ENCODE measurements at places on chromosomes 2 and 18. TPM values are rescaled to one million over a fixed set of nuclear protein-coding genes. Genes with fewer than 3 reads are reported as not detected.

DUSP19 gene
- total RNA-seq, result 1.9 TPM

- no peak for DNase-seq
Measured at GRCh38 chr2:108169982-108170625, 69.7 kb upstream of the SULT1C3 start.

GRCh38 chr18:12315490-12315889 is 7.4 kb downstream of the TUBB6 start:
- DNase-seq, result no peak

CFAP210 gene
- total RNA-seq, result 0.46 TPM

- DNase-seq, result no peak
Measured at GRCh38 chr2:27729614-27730013, 41.9 kb upstream of the MRPL33 start.

- DNase-seq, result no peak
Measured at GRCh38 chr2:188978291-188979081, 4.3 kb downstream of the COL3A1 start.

GRCh38 chr2:158380746-158381145 is 75.8 kb downstream of the CCDC148 start:
- no peak for DNase-seq

DNA sequence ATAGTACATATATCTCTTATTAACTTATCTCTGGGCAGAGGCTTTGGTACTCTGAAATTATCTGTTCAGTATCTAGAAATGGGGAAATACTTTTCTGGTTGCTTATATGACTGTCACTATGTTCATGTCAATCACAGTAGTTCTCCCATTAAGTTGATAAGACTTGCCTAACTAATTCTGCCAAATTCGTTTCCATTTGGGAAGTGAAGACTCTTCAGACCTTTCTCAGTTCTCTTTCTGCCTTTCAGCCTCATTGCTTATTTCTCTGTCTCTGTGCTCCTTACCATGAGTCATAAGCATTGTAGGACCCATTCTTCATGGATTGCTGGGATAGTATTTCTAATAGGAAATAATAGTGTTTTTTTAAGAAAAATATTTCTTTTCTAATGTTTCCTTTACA is 113.5 kb downstream of the PHLPP1 start:
- no peak for DNase-seq

DNA sequence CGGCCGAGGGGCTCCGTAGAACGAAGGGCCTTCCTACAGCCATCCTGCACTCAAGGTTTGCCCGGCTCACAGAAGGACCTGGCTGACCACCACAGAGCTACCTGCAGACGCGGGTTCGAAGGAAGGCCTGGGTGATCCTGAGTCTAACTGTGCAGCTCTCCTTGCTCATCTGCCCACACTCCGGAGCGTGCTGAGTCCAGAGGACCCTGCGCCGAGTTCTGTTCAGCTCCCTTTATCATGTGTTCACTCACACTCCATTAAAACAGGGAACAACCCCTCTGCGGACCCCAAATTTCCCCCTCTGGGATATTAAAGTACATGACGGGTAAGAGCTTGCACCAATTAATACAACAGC is 138.3 kb downstream of the PXDN start:
- DNase-seq, result no peak

DNA sequence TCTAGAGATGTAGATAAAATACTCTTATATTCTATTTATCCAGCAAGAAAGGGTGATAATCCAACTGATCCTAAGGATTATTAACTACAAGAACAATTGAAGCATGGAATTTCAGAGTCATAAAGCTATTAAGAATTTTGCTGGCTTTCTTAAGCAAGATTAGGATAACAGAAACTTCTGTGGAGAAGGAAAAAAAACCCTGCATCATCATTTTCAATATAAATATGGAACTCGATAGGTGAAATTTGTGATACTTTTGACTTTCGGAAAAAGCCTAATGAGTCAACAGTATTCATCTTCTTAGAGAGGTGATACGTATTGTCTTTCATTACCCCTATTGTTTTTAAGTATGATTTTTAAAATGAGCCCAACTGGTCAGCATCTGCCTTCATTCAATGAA is 593.3 kb downstream of the CPS1 start:
- no peak for DNase-seq

SLC30A3 gene
- total RNA-seq, result not detected

- DNase-seq, result no peak
Measured at GRCh38 chr2:85095094-85095493, 38.1 kb upstream of the TCF7L1 start.

GRCh38 chr2:3229221-3229620 is 148.4 kb downstream of the EIPR1 start:
- no peak for DNase-seq

- no peak for DNase-seq
Measured at GRCh38 chr2:162106146-162106551, 32.1 kb upstream of the DPP4 start.

ANKRD30B gene
- total RNA-seq, result not detected

GRCh38 chr2:100018341-100019193 is 123.8 kb downstream of the AFF3 start:
- no peak for DNase-seq

DNA sequence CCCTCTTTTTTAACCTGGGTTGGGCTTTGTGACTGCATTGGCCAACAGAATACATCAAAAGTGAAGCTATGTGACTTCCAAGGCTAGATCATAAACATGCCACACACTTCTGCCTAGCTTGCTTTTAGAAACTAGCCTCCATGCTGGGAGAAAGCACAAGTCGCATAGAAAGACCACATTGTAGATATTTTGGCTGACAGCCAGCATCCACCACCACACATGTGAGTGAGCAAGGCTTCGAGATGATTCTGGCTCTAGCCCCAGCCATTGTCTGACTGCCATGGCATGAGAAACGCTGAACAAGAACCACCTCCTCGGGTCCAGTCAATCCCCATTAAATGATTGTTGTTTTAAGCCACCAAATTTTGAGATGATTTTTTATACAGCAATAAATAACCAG is 66.8 kb upstream of the STPG4 start:
- DNase-seq, result no peak

DNA sequence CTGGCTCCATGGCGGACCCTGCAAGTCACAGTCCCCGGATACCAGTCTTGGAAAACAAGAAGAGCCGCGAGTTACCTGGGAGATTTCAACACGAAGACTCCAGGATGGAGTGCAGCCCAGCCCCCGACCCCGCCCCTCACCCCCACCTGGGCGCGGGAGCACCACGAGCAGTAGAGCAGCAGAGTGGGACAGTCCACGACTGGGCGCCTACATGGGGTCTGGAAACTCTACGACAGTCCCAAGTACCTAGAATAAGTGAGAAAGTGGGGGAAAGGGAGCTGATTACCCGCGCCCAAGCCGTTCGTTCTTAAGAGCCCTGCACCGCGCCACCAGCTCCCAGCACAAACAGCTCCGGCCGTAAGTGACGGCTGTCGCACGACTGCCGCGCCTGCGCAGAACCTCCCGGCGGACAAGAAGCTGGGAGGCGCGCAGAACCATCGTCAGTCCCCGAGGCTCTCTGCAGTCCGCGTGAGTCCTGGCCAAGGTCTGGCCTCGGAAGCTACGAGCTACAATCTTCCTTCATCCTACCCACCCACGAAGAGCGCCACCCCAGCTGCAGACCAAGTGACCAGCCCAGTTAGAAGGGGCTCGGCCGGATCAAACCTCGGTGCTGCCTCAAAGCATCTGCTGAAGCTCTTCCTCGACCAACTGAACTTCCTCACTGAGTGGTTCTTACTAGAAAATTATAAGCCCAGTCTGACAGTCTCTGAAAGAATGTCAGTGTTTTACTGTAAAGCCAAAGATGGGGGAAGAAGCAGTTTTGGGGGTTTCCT is at the start of gene DPY30:
TSS of gene DPY30 (minus strand) at position 359 of the 773 bp plus-strand sequence. CDS start at position 10, 349 bp downstream.
- peak; percentile 54 for DNase-seq

- DNase-seq, result no peak
Measured at GRCh38 chr2:166419616-166419934, 43.8 kb upstream of the SCN9A start.

GRCh38 chr2:161658259-161658658 is 34.0 kb downstream of the SLC4A10 start:
- DNase-seq, result no peak

M1AP gene
- total RNA-seq, result 0.95 TPM

TCF23 gene
- total RNA-seq, result 0.12 TPM

DNA sequence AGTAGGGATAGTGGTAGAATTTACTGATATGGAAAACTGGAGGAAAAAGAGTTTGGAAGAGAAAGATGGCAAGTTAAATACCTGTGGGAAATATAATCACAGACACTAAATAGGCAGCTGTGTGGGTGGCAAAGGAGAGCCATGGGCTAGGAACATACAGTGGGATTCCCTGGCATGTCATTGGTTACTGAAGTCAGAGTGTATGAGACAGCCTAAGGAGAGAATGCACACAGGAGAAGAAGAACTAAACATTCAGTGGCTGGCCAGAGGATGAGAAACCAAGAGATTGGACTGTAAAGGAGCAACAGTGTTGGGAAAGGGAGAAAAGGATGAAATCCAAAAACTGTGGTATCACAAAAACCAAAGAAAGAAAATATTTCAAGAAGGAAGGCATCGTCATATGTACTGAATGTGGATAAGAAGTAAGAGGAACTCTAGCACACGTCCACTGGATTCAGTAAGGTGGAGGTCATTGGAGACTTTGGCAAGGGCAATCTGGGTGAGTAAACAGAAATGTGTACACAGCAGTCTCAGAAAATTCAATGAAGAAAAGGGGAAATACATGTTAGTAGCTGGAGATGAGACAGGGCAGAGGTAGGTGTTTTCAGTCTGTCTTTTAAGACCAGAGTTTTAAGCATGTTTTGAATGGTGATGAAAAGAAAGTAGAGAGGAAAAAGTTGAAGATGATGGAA is 83.3 kb downstream of the SPIRE1 start:
- no peak for DNase-seq

DNA sequence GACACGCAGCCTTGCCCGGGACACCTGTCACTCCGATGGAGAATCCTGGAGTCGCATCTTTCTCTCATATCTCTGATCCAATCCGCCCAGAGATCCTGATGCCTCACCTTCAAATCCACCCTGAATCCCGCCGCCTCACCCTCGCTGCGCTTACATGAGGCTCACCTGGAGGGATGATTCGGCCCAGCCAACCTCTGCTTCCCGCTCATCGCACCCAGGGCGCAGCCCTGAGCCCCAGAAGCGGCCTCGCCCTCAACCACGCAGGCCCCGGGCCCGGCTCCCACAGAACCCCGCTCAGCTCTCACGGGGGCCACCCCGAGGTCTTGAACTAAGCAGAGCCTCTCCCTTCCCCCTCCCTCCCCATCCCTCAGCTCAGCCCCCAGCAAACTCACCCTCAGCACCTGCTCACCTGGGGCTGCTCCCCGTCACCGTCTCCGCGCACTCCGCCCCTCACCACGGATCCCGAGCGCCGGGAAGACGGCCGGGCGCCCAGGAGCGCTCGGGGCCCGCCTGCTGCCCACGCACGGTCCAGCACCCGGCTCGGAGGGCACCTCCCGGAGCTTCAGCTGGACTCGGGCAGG is 160.0 kb downstream of the NDUFA10 start:
- no peak for DNase-seq

- DNase-seq, result no peak
Measured at GRCh38 chr2:19630921-19631320, 270.9 kb downstream of the TTC32 start.

- DNase-seq, result no peak
Measured at GRCh38 chr2:59540864-59541263, 1012.6 kb downstream of the BCL11A start.

- no peak for DNase-seq
Measured at GRCh38 chr2:234453216-234453615, 43.7 kb downstream of the ARL4C start.

GRCh38 chr2:173030561-173031490 is 44.8 kb upstream of the MAP3K20 start:
- DNase-seq, result no peak

CPO gene
- total RNA-seq, result 2.0 TPM

NEUROD1 gene
- total RNA-seq, result not detected

BOLL gene
- total RNA-seq, result not detected
